Aorta (tissue), 5 donors: ENCODE measurements at places on chromosomes 3 and 15. TPM values are rescaled to one million over a fixed set of nuclear protein-coding genes. Genes with fewer than 3 reads are reported as not detected.

DNA sequence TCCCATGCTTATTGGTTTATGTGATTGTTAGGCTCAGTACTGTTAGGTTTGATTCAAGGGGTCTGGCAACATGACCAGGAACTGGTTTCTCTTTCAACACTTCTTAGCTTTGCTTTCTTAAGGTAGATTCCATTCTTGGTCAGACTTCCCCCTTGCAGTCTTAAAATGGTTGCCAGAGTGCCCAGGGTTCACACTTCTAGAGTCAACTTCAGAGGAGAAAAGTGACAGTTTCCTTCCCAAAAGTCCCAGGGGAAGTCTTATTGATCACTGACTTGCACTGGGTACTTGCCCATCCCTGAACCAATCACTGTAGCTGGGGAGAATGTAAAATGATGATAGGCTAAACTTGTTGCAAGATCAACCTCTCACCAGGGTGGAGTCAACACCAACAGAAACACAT lies 14.1 kb downstream of the MGLL start:
- DNase-seq = no peak

DNA sequence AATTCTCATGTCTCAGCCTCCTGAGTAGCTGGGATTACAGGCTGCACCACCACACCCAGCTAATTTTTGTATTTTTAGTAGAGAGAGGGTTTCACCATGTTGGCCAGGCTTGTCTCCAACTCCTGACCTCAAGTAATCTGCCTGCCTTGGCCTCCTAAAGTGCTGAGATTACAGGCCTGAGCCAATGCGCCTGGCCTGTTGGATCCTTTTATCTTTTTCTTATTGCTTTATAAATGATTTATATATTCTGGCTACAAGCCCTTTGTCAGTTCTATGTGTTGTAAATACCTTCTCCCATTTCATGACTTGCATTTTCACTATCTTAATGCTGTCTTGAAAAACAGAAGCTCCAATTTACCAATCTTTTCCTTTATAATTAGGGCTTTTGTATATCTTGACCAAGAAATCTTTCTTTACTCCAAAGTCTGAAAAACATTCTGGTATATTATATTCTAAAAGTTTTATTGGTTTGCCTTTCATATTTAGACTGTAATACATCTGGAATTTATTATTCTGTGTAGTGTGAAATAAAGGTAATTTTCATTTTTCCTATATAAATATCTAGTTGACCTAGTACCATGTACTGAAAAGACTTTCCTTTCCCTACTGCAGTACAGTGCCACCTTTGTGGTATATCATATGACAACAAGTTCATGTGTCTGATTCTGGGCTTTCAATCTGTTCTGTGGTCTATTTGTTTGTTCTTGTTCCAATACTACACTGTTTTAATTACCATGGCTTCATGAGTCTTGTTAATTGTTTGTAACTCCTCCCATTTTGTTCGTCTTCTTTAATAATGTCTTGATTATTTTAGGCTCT lies 52.9 kb upstream of the RNU6-1 start:
- peak; percentile 46 for DNase-seq

- DNase-seq = no peak
Observed at GRCh38 chr3:11626084-11626463, 17.6 kb downstream of the VGLL4 start.

DNA sequence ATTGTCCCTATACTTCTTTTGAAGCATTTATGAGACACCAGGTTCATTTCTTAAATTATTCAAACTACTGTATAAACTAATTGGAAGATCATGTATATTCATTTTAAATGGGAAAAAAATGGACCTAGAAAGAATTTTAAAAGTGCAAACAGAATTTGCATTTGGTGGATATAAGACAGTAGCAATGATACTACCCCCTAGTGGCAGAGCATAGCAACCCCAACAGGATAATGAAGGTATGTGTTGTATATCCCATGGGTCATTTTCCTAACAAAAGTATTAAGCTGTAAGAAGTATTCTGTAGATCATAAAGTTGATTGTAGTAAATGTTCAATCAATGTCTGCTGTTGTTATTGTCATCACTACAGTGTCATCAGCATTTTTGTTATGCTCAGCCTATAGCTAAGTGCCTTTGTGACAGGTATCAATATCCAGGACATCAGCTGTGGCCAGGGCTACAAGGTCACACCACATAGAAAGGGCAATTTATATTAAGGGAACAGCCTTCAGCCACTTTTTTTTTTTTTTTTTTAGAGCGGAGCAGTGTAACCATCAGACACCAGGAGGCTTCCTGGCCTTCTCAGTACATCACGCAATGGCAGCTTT lies 175.8 kb downstream of the FOXB1 start:
- DNase-seq = no peak

DNA sequence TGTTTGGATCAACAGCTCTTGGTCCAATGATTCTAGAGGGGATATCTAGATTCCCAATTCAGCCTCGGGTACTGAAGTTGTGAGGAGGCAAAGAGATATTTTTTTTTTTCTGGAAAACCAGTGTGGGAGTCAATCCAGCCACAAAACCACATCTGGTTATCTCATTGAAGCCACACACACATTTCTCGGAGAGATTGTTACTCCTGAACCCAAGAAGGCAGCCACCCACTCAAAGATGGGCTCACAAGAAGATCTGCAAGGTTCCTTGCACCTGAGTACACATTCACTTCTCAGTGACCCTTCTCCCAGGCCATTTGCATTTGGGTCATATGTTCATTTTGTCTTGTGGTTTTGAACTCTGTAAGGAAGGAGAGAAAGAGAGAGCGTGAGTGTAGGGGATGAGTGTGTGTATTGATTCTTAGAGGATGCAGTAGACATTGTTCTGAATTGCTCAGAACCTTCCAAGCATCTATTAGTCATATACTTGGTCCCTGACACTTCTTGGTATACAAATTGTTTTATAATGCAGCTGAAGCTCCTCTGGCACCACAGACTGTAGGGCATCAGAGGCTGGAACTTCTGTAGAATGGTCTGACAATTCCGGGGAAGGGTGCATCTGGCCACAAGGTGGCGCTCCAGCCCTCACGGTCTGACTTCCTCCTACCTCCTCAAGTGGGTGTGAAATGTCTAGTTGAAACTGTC lies 39.3 kb upstream of the TRA2B start:
- peak; percentile 95 for DNase-seq

DNA sequence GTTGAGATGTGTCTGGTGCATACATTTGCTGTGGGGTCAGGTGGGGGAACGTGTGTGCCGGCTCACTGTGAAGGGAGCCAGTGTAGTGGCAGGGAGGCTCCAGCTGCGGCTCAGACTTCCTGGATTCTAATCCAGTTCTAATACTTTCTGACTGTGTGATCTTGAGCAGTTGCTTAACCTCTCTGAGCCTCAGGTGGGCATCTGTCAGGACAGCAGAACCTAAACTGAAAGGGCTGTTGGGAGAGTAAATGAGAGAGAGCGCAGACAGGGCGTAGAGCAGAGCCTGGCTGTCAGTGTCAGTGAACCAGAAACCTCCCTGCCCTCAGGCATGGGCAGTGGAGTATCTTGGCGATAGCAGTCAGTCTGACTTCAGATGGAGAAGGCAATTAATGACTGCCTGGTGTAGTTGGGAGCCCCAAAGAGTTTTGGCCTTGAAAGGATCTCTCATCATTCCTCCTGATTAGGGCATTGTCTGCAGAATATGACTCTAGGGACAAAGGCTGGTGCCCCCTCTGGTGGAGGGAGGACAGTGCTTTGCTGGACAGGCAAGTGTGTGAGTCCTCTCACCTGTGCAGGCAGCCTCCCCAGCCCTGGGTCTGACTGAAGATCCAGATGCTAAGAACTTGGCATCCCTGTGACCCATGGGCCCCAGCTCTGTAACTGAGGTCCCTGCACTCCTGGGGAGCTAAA lies 9.6 kb downstream of the KBTBD13 start:
- no peak for DNase-seq

Gene TICRR
- total RNA-seq = 0.60 TPM
